ENCODE measurements at places on chromosomes 5 and 9.

- H3K27ac ChIP-seq, result no peak overlapping the region
- H3K4me1 ChIP-seq, result peaks cover 20% of the 10 kb centered on the region
- H3K36me3 ChIP-seq, result no peaks in the 10 kb centered on the region
- H3K27me3 ChIP-seq, result peaks cover 8% of the 10 kb centered on the region
- no peak for DNase-seq
- H3K4me3 ChIP-seq, result no peak overlapping the region
Observed at GRCh38 chr9:135415586-135415985, 64.0 kb upstream of the PPP1R26 start.

DNA sequence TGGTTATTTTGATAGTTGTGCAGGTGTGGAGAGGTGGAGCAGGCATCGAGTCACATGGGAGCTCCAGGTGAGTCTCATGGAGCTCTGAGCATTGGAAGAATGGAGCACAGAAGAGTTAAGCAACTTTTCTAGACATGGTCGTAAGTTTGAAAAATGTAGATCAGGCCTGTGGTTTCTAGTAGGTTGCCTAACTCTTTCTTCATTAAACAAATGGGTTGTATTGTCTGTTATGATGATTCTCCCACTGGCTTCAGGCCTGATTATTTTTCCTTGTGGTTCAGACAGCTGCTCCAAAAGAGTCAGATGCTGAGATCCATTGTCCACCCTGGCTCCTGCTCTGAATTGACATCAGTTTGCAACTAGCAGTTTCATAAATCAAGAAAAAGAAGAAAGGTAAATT lies 80.3 kb upstream of the RPS23 start:
- H3K36me3 ChIP-seq, result no peaks in the 10 kb centered on the region
- no peak overlapping the region for H3K4me3 ChIP-seq
- no peak for DNase-seq
- H3K4me1 ChIP-seq, result peaks cover 8% of the 10 kb centered on the region
- no peaks in the 10 kb centered on the region for H3K27me3 ChIP-seq

DNA sequence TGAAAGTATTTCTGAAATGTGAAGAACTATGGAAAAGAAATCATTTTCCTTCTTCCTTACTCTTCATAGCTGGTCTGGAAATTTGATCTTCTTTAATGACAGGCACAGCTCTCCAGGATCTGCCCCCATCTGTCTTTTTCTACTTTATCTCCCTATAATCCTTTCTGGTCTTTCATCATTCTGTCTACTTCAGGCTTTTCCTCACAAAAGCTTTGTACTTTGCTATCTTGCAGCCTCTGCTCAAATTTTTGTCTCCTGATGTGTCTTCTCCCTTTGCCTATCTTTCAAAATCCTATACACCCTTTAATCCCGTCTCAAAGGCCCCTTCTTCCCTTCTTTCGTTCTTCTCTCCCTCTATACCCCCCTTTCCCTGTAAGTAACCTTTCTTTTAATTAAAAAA lies 114.9 kb upstream of the ATP10B start:
- H3K4me3 ChIP-seq, result no peak overlapping the region
- H3K4me1 ChIP-seq, result no peaks in the 10 kb centered on the region
- DNase-seq, result no peak
- no peaks in the 10 kb centered on the region for H3K36me3 ChIP-seq

DNA sequence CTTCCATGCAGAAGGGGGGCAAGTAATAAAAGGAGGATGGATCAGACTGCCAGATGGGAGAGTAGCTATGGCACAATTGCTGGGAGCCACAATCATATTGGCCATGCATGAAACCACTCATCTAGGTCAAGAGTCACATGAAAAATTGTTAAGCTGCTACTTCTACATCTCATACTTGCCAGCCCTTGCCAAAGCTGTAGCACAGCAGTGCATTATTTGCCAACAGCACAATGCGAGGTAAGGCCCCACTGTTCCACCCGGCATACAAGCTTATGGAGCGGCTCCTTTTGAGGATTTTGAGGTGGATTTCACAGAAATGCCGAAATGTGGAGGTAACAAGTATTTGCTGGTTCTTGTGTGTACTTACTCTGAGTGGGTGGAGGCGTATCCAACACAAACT lies 109.9 kb upstream of the EPB41L4A start:
- H3K27me3 ChIP-seq, result 0 out of 2 replicates have a peak, but pooled peaks cover 6% of the 10 kb centered on the region
- H3K4me1 ChIP-seq, result peaks cover 26% of the 10 kb centered on the region
- H3K27ac ChIP-seq, result no peak overlapping the region
- H3K36me3 ChIP-seq, result no peaks in the 10 kb centered on the region
- H3K4me3 ChIP-seq, result no peak overlapping the region

- H3K36me3 ChIP-seq, result no peaks in the 10 kb centered on the region
- H3K27ac ChIP-seq, result no peak overlapping the region
- H3K4me1 ChIP-seq, result peaks cover 19% of the 10 kb centered on the region
Observed at GRCh38 chr9:127574072-127574993, 37.7 kb upstream of the STXBP1 start.

GRCh38 chr5:172929371-172929838 lies 29.8 kb upstream of the RPL26L1 start:
- H3K36me3 ChIP-seq, result peaks cover 22% of the 10 kb centered on the region
- no peaks in the 10 kb centered on the region for H3K4me1 ChIP-seq
- no peak overlapping the region for H3K27ac ChIP-seq
- no peak for DNase-seq
- no peak overlapping the region for H3K4me3 ChIP-seq

DNA sequence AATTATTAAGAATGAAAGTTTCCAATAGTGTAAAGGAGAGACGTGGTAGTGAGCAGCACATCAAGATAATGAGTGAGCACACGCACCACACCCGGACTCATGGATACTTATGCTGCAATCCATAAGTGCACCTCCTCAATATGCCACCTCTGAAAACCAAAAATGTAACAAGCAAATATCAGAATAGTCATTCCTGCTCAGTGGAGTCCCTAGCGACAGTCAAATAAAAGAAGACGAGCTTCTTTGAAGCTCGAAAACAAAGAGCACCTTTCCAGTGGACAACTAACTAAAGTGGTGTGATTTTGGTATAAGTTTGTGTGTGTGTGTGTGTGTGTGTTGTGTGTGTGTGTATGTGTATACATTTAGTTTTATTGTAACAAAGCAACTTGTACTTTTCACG lies 241.3 kb downstream of the DEPDC1B start:
- H3K27ac ChIP-seq, result no peak overlapping the region
- H3K4me1 ChIP-seq, result no peaks in the 10 kb centered on the region
- H3K36me3 ChIP-seq, result no peaks in the 10 kb centered on the region
- DNase-seq, result no peak
- H3K27me3 ChIP-seq, result no peaks in the 10 kb centered on the region

DNA sequence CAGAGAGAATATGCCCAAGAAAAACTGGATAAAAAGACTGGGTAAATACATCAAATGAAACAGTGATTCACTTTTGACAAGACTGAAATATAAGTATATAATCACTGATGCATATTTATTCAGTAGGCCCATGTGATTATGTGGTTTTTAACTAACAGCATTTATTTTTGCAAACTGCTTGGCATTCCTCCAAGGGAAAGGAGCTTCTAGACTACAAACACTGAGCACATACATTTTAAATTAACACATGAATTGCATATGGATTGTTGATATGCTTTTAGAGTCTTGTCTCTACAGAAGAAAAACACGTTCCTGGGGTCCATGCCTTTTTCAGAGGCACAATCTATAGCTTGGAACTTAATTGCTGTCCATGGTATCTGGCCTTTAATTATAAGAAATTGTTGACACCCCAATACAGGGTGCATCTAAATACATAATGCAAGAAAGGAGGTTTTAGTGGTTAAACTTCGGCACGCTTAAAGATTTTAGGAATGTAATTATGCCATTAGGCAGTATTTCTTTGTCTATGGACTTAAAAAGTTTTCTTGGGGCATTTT lies 6.9 kb upstream of the MEIKIN start:
- no peaks in the 10 kb centered on the region for H3K36me3 ChIP-seq
- H3K4me1 ChIP-seq, result no peaks in the 10 kb centered on the region
- no peak overlapping the region for H3K4me3 ChIP-seq
- H3K27ac ChIP-seq, result no peak overlapping the region
- no peaks in the 10 kb centered on the region for H3K27me3 ChIP-seq

DNA sequence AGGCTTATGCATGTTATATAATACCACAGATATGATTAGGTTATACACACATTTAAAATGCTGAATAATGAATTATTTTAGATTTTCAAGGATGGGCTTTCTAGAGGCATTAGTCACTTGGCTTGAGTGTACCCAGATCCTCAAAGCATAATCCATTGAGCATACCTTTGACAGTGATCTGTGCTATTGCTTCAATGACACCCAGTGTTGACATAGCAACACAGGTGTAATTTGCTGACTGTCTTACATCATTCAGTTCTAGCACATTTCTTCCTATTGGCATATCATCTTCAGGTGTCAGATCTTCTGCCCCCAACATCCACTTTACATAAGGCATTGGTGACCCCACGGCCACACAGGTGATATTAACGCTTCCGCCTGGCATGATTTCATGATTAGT lies 721.5 kb upstream of the DMAC1 start:
- H3K4me3 ChIP-seq, result no peak overlapping the region
- H3K4me1 ChIP-seq, result peaks cover 7% of the 10 kb centered on the region
- no peak for DNase-seq
- no peak overlapping the region for H3K27ac ChIP-seq
- H3K27me3 ChIP-seq, result no peaks in the 10 kb centered on the region

- peaks cover 21% of the 10 kb centered on the region for H3K4me1 ChIP-seq
- no peaks in the 10 kb centered on the region for H3K36me3 ChIP-seq
- H3K27ac ChIP-seq, result no peak overlapping the region
- no peak overlapping the region for H3K4me3 ChIP-seq
Observed at GRCh38 chr5:54176066-54176830, 134.1 kb downstream of the ARL15 start.

Measured in WTC11 (cell line).